Hippocampal formation (tissue), 2 donors: ENCODE measurements at places on chromosomes 1 and 21.

DNA sequence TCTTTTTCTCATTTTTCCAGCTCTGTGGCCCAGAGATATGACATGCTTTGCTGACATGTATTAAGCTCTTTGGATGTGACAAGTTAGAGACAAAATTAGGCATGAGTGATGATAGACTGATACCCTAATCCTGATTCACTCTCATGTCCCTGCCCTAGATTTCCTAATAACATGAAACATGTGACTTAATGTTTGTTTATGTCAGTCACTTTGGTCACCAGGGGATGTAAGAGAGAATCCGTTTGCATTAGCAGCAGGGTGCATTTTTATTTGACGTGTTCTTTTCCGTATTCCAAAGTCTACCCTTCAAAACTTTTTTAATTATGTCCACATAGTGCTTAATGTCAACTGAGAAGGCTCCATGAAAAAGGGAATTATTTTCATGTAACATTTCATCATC, 192.4 kb downstream of the HMCN1 start:
- no peak for DNase-seq

GRCh38 chr1:227396539-227397353, 78.5 kb upstream of the CDC42BPA start:
- DNase-seq, result no peak

- no peak for DNase-seq
Measured at GRCh38 chr1:115680730-115681111, 39.0 kb downstream of the VANGL1 start.

DNA sequence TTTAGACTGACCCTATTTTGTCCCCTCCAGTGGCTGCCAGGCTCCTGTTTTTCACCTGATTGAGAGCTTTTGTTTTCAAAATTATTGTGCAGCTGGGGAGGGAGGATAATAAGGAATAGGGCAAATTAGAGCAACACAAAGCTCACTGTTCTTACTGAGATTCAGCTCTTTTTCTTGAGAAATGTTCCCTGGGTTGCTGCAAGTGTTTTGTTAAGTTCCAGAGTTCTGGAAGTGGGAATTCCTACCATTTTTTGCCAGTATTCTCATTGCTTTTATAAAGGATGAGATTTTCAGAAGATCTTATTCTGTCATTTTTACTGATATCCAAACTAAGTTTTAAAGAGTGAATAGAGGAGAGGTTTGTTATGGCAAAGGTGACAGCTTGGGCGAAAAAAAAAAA, 417.7 kb downstream of the SIPA1L2 start:
- DNase-seq, result no peak

DNA sequence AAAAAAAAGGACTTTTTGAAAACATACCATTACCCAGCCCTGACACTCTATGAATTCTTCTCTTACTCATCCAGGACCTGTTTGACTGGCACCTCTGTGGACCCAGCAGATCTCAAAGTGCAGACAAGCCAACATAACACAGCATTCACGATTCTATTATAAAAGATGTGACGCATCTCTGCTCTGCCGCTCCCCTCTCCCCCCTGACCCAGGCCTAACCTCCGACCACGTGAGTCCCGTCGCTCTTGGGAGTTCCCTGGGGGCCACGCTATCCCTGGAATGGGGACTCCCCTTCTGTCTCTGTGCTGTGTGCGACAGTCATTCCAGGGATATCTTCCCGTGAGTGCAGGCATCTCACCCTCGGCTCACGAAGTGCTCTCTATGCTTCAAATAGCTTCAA, 21.1 kb downstream of the LRRC38 start:
- DNase-seq, result no peak

- no peak for DNase-seq
Measured at GRCh38 chr21:17612023-17612564, 607 bp downstream of the BTG3 start.
